Myocyte (in vitro differentiated cells): ENCODE measurements at places on chromosomes 7 and 10. TPM values are rescaled to one million over a fixed set of nuclear protein-coding genes. Genes with fewer than 3 reads are reported as not detected.

The SVOPL gene
- not detected in 2 replicates for total RNA-seq

DNA sequence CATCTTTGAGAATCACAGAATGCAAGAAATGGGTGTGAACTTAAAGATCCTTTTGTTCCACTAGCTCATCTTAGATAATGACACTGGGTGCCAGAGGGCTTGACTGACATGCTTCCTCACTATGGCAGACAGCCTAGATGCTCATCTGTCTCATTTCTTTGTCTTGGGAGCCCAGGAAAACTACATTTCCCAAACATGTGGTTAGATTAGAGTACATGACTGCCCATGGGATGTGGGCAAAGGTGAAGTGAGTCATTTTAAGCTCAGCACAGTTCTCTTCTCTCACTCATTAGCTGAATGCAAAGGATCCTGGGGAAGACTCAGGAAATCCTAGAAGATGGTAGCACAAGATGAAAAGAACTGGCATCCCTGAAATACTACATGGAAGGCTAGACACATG, 32.5 kb upstream of the TBX20 start:
- peak; percentile 11 for DNase-seq

DNA sequence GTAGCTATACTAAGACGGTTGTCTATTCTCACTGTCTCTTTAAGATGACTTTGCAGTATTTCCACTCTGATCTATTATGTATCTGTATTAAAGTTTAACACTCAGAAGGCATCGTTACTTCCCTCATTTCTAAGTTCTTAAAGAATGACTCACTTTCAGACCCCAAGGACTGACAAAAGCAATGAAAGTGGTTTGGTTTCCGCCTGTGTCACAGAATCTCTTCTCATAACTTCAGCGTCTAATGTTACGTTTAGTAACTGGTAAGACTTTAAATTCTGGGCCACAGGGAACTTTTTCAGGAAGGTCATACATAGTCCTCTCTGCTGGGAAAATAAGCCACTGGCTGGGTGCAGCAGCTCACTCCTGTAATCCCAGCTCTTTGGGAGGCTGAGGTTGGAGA, 892.0 kb upstream of the AUTS2 start:
- no peak for DNase-seq

- DNase-seq: peak; percentile 66
Observed at GRCh38 chr10:50991456-50992355, 82.6 kb upstream of the PRKG1 start.

- peak; percentile 97 for DNase-seq
Observed at GRCh38 chr7:155947051-155947450, 134.8 kb upstream of the SHH start.
